ENCODE measurements at places on chromosomes 7 and 10. TPM values are rescaled to one million over a fixed set of nuclear protein-coding genes. Genes with fewer than 3 reads are reported as not detected.
A peak's percentile ranks its signal among the peaks of the same experiment; 100 is the strongest.

DNA sequence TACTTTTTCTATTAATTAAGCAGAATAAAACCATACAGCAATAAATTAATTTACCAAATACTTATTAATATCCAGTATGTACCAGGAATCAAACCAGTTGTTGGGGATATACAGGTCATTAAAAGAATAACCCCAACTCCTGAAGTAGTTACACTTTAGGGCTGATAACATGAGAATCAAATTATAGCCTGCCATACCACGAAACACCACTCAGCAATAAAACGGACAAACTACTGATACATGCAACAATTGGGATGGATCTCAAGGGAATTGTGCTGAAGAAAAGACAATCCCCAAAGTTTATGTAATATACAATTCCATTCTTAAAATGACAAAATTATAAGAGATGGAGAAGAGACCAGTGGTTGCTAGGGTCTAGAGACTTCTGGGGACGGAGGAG lies 22.7 kb downstream of the MCMBP start:
- DNase-seq: no peak

DNA sequence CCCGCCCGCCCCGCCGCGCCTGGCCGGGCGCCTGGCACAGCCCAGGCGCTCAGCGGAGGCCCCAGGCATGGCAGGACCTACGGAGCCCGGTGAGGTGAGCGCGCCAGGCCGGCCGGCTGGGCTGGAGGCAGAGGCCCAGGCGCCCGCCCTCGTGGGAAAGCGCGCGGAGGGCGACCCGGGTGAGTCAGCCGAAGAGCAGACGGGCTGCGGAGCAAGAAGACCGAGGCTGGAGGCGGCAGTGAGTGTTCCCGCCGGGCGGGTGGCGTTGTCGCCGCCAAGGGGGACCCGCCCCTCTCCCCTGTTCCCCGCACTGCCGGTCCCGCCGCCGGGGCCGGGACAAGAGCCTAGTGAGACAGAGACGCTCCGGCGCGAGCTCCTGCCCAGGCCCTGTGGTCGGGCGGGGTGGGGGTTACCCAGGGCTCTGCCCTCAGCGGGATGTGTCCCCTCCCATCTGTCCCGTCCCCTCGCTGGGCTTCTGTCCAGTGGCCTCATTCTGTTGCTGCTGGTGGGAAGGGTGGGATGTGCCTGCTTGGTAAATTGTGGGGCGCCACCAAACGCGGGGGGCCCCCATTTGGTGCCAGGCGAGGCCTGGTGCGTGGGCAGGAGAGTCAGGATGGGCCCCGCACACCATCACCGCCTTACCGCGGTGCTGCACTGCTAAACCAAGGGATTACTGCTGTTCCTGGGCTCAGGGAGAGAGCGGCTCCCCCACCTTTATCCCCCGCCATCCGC lies 17.0 kb upstream of the NODAL start:
- peak; percentile 62 for DNase-seq

GPRIN2 gene
- total RNA-seq: 0.96 TPM

DNA sequence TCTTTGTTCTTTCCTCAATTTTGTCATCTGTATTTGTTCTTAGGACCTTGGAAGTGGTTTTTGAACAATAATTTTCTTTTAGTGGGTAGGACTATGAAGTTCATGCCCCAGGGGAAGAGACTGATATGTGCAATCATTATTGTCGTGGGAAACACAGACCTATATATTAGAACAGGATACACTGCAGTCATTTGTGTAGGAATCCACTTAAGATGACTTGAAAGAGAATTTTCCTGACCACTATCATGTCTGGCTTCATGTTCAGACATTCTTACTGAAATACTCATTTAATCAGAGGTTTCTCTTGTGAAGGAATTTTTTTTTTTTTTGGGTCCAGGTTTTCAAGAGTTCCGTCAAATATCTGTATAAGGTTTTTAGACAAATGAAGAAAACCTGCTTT lies 163.6 kb downstream of the SUGCT start:
- peak; percentile 66 for DNase-seq

DNA sequence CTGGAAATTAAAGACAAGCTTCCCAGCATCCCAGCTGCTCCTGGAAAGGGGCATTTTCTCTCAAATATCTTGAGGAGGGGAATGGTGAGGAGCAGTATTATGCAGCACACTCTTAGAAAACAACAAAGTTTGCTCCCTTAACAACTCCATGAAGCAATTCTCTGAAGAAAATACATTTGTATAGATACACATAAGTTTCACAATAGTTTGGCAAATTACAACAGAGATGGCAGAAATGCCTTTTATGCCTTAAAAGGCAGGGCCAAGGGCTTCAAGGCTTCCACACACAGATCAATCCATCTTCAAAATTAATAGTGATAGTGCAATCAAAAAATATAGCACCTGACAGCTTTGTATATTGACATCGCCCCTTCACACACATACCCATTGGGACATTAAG lies 12.2 kb downstream of the DGKI start:
- no peak for DNase-seq

GRCh38 chr7:95276114-95276513 lies 48.2 kb downstream of the PON1 start:
- DNase-seq: no peak

Data from mammary epithelial cell (primary cell).